ENCODE measurements at places on chromosomes 11 and 22.
A peak's percentile ranks its signal among the peaks of the same experiment; 100 is the strongest.

- DNase-seq = no peak
These were observed 17.4 kb upstream of the H19 start for GRCh38 chr11:2015025-2015424.

DNA sequence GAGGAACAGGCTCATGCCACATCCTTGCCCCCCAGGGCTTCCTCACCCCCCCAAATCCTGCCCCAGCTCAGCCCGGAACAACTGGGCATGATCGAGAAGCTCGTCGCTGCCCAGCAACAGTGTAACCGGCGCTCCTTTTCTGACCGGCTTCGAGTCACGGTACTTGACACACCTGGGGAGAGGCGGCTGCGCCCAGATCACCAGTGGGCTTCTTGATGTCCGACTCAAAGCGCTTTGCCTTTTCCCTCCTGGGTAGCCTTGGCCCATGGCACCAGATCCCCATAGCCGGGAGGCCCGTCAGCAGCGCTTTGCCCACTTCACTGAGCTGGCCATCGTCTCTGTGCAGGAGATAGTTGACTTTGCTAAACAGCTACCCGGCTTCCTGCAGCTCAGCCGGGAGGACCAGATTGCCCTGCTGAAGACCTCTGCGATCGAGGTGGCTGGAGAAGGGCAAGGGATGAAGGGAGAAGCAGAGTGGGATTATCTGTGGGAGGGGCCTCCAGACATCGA, 3.5 kb downstream of the NR1H3 start:
- no peak for DNase-seq

- no peak for DNase-seq
These were observed 12.6 kb downstream of the IGSF9B start for GRCh38 chr11:133943950-133944698.

- DNase-seq = no peak
These were observed 37.5 kb downstream of the TNRC6B start for GRCh38 chr22:40215266-40215665.

DNA sequence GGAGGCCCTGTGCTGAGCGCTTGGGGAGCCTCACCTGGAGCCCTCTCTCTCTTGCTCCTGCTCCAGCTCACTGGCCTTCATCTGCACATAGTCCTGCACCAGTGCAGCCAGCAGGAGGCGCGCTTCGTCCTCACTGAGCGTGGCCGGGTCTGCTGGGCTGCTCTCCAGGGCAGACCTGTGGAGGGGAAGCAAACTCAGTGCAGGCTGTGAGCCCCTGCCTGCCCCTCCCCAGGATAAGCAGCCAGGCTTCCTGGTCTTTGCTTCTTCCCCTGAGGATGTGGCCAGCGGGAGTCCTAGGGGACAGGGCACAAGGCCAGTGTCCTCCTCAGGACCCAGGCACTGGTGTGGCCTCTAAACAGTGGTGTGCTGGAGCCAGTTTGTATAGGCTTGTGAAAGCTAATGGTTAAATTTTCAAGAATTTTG, 2.2 kb downstream of the CALCA start:
- peak; percentile 37 for DNase-seq

DNA sequence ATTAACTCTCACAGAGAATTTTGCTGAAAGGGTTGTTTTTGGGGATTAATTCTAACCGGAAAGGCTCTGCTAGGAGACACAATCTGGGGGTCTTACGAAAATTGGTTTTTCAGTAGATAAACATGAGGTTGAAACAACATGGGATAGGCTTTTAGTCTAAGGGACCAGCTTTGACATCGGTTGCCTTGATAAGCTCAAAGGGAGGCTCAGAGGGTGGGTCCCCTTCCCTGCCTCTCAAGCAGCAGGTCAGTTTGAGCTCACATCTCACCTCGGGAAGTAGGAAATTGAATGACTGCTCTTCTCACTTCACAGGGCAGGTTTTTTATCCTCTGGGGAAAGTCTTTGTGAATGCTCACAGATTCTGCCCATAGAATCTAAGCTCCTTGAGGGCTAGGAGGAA, 70.2 kb upstream of the KIRREL3 start:
- DNase-seq = no peak

DNA sequence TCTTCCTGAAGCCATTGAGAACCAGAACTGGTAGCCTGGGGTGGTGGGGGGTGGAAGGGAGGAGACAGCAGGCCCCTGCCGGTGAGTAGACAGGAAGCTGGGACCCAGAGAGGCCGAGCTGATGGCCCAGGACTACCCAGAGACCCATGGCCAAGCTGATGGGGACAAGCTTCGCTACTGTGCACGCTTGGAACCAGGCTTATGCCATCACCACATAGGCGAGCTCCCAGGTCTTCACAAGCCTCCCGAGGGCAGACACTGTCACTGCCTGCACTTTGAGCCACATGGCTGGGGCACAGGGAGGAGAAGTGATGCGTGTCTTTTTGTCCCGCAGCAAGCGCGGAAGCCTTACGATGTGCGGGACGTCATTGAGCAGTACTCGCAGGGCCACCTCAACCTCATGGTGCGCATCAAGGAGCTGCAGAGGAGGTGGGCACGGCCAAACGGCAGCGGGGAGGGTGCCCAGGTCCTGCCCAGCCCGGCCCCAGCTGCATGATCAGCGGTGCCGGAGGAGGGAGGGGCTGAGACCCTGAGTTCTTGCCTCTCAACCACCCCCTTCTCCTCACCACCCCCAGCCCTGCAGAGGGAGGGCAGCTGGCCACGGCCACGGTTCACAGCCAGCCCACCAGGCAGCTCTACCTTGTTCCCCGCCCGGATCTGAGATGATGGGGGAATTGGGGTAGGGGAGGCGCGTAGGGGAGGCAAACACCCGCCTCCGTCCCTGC, 76.0 kb upstream of the KCNQ1OT1 start:
- DNase-seq = no peak
